ENCODE measurements at places on chromosomes 4 and X. TPM values are rescaled to one million over a fixed set of nuclear protein-coding genes. Genes with fewer than 3 reads are reported as not detected.

DNA sequence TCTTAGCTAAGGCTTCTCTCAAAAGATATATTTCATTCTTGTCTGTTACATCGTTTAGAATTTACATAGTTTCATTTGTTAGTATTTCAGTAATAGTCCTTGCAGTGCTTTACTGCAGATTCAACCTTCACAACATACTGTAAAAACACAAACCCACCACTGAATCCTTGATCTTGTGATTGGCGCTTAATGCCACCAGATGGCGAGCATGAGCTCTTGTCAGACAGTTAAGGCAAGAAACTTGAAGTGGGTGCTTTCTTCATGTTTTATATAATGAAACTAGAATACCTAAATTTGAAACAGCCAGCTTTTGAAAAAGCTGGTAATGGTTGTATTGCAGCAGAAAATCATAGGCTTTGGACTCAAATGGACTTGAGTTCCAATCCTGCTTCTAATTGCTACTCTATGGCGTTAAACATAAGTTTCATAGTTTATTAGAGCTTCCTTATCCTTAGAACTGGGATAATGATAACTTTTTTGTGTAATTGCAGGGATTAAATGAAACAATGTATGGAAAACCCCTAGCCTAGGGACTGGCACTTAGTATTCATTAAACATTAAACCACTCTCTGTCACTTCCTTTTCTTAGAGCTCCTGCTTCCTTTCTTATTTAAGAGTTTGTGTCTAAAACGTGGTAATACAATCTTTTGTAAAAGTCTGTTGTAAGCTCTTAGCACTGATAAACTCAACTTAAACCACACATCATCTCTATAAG lies 95.1 kb downstream of the USP9X start:
- DNase-seq = peak; percentile 84

GRCh38 chr4:35884714-35885480 lies 359.4 kb downstream of the ARAP2 start:
- DNase-seq = no peak

- DNase-seq = peak; percentile 68
These were observed 41.5 kb downstream of the ACE2 start for GRCh38 chrX:15559227-15559626.

DNA sequence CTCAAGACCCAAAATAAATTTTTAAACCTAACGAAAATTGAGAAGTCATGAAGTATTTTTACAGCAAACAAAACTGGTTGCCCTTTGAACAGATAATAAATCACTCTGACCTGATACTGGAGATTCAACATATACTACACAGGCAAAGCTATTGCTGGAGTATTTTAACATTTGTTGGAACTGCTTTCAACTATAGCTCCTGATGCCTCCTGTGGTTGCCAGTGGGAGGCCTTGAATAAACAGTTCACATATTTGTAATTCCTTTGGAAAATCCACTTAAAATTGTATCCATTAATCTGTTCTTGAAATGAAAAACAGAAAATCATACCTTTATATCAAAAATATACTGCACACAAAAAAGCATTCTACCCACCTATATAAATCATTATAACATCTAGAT lies 605.1 kb downstream of the KCTD8 start:
- DNase-seq = no peak

MAGEC1 gene
- total RNA-seq = not detected

DNA sequence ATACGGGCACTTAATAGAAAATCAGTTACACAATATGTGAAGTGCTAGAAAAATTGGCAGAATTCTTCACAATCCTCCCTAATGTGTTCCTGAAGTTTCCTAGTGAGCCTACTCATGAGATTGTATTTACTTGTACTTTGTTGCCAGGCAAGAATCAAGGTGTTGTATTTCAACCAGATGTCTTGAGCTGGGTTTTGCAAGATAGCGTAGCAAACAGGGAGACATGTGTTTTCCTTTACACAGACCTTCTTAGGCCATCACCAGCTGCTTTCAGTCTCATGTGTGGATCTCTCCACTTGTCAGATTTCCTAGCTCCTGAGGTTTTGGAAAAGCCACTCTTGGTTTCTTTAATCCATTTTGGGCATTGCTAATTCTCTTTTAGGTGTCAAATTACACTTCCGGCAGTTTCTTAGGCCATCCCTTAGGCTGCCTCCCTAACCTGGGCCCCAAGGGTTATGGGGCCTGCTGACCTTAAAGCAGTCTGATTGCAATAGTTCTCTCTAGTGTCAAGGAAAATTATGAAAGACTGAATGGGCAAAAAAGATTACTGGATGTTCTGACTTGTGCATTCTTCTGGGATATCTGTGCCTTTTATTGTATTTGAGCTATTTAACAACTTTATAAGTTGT lies 12.2 kb upstream of the EDA start:
- no peak for DNase-seq

DNA sequence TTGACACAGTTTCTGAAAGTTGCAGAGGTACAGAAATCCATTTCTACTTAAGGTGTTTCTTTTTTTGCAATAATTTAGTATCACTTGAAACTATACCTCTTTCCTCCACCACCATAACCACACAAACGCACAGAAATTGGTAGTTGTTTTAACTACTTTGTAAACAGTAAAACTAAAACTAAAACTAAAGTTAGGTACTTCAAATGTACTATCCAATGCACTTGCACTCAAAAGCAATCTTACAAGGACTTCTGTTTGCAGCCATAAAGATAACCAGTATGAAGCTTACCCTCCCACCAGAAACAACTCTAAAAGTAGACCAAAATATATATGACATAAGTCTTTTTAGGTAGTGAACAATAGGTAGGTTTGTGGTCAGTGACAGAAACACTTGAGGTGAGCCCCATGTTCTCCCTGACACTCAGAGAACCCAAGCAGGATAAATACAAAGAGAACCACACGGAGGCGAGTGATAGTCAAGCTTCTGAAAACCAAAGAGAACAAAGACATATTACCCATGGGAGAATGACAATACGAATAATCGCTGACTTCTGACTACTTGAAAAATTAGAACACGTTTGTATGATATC lies 72.2 kb upstream of the VBP1 start:
- DNase-seq = no peak

- no peak for DNase-seq
These were observed 185.6 kb downstream of the RAP1GDS1 start for GRCh38 chr4:98446499-98447375.

- DNase-seq = no peak
These were observed 21.6 kb downstream of the HTRA3 start for GRCh38 chr4:8291036-8291682.

PTPN13 gene
- 0.14 TPM for total RNA-seq

DNA sequence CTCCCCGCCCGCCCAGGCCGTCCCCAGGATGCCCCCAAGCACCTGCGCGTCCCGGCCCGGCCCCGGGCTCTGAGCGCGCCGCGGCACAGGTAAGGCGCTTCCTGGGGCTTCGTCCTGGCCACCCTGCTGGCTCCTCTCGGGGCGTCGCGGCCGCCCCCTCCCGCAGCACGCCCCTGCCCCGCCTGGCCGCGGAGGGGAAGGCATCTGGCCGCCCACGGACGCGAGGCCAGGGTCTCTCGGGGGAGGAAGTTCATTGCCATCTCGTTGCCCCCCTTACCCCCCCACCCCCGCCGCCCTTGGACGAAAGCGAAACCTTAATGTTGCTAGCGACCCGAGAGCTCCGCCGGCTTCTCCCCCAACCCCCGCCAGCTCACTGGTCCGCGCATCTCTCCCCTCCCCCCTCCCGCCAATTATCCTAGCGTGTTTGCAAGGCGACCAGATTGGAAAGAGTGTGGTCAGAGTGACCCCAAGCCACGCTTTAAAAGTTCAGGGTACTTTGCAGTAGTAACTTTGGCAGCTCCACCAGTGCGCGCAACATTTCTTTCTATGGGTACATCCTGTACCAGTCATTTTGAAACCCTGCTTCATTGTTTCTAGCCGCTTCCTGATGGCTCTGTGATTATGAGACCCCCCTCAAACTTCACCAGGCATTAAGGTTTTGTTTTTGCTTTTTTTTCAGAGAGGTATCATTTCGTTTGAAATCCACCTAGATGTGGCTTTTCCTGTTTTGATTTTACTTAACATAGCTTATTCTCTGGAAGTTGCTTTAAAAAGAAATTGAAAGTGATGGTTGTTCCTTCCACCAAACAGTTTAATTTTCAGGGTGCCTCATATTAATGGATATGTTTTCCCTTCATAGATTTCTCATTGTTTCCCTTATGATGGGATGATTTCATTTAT lies 626 bp downstream of the TBC1D1 start:
- peak; percentile 74 for DNase-seq

- no peak for DNase-seq
These were observed 8.2 kb downstream of the FANCB start for GRCh38 chrX:14864631-14865030.

GRCh38 chrX:136781180-136781797 lies 557 bp upstream of the ARHGEF6 start:
- no peak for DNase-seq

DNA sequence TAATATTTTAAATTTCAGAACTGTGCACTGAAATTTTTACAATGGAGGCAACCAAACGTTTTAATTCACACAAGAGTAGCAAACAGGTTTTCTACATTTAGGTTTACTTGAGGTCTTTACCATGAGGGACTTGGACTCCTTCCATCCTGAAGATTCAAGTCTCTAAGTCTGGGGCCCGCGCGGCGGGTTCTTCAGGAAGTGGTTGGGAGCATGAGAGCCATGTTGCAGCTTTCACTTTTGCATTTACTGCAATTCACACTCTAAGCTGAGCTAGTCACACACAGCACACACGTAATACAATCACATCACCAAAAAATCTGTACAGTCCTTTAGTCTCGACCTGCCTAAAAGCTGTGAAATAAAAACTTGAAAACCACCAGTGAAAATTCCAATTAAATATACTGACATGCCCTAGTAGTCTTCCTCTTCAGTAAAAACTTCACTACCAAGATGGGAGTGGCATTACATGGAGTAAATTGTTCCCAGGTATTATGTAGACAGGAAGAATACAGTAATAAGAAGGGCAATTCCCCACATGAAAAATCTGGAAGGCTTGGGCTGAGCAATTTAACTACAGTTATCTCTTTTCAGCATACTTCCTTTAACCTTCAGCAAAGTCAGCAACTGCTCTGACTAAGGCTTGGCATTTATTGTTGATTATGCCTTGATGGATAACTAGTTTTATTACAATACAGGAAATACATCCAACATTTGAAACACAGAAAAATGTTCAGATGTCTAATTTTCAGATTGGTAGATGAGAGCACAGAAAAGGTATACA lies 571.1 kb upstream of the DIPK2B start:
- no peak for DNase-seq

GPM6B gene
- not detected for total RNA-seq

DNA sequence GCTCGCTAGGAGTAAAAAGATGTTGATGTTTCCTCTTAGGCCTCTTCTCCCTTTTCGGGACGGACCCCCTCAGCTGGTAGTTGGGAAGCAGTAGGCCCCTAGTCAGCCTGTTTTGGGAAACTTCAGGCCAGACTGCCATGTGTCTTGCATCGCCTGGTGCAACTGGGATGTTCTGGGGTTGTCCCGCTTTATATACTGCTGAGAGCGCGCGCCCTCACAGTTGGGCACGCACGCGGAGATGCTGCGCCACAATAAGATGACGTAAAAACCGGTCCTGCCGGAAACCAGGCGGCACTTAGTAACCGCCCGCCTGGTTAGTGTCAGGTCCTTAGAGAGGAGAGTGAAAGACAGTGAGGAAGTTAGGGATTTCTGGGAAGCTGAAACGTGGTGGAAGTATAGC lies 231.3 kb upstream of the CT83 start:
- DNase-seq = no peak

DNA sequence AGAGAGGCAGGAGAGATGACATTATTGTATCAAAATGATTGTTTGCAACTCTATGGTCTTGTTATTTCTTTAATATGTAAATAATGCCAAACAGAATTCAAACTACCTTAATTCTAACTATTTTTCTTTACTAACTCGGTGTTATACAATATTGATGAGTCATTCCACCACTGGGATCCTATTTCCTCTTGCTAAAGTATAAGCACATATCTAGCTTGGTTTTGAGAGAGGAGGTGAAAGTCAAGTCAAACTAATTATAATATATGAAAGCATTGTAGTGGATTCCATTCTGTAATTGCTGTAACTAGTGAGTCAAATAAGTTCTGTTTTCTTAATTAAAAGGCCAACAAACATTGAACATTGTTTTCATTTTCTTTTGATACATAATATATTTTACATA lies 837.6 kb downstream of the PDHA2 start:
- no peak for DNase-seq

DNA sequence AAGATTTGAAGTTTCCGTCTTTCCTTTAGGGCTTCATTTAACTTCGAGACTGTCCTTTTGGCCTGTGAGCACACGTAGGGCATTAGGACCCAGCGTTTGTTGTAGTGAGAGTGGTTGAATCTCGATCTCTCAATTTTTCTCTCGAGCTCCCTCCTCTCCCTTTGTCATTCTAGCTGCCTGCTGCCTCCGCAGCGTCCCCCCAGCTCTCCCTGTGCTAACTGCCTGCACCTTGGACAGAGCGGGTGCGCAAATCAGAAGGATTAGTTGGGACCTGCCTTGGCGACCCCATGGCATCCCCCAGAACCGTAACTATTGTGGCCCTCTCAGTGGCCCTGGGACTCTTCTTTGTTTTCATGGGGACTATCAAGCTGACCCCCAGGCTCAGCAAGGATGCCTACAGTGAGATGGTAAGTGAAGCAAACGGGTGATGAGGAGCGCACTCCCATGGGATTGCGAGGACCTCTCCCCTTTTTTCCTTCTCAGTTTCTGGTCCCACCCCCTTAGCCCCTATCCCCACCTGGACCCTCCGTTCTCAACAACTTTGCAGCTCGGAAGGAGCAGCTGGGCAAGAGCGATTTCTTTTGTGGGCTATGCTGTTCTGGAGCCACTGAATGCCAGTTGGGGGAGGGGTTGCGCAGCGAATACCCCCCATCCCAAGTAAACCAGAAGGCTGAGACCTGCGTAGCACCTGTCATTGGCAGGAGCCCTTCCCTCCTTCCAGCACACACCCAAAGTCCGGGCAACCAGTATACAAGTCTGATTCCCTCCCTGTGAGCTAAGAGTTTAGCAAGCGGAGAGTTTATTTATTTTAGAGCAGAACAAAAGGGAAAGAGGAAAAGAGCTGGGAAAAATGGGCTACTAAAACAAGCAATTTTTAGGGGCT lies at the start of gene TMEM35A:
TMEM35A (plus strand) TSS at position 164 of the 883 bp plus-strand sequence; CDS start at position 288, 124 bp downstream.
- no peak for DNase-seq

KLHL2 gene
- total RNA-seq = 27.3 TPM

Measured in Karpas-422 (cell line).